SK-N-MC (cell line): ENCODE measurements at places on chromosomes 3 and 15.

GRCh38 chr3:32684029-32684799 is 774 bp upstream of the CNOT10 start:
- DNase-seq = no peak

DNA sequence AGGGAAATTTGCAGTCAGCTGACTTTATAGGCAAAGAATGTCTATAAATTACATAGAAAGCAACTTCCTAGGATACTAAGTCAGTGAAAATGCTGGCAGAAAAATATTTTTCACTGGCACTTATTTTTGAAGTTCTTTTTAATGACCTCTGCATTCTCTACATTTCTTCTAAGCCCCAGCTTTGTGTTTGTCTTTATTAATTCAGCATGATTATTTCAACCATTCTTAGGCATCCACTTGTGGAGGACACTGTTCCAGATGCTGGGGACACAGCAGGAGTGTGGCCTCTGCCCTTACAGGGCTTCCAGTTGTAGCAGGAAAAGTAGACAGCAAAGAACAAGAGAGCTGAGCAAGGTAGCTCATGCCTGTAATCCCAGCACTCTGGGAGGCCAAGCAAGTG is 15.0 kb downstream of the LRRK1 start:
- no peak for DNase-seq

DNA sequence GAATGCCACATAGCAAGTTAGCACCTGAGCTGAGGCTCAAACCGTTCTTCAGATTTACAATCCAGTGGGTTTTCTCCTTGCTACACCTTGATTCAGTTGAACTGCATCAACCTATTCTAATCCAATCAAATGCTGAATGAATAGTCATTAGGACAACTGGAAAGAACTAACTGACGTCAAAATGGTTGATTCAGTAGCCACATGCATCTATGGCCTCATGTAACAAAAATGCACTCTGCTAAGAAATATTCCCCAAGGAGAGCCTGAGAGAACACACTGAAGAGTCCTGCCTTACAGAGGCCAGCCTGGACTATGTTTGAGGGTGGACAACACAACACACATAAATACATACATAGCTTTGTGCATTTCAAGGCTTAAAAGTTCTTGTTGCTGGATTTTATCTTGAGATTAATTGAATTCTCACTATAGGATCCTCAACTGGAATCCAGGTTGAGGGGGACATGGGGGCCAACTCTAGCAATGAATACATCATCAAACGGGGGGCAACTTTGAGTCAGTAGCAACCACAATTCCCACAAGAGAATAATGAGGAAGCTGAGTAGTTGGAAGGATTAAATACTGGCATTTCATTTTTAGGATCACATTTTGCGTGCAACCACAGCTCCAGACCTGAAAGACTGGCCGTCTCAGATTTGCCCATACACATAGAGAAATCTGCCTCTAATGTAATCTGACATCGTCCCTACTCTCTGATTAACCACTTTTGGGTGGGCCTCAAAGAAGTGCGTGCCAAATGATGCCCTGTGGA is 280.2 kb upstream of the ICE2 start:
- no peak for DNase-seq

GRCh38 chr15:53917109-53917508 is 61.1 kb upstream of the UNC13C start:
- no peak for DNase-seq

- DNase-seq = no peak
These were observed 769 bp downstream of the TAFA4 start for GRCh38 chr3:68931406-68932149.
